ENCODE measurements at places on chromosomes 3 and 15.

GRCh38 chr3:65625305-65625704, 413.4 kb downstream of the MAGI1 start:
- DNase-seq: no peak

DNA sequence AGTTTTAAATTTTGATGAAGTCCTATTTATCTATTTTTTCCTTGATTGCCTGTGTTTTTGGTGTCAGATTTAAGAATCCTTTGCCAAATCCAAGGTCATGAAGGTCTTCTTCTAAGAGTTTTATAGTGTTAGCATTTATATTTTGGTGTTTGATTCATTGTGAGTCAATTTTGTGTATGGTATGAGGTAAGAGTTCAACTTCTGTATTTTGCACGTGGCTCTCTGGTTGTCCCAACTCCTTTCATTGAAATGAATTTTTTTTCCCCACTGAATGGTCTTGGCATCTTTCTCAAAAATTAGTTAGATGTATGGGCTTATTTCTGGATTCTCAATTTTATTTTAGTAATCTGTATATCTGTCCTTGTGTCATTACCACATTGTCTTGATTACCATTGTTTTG, 57.1 kb upstream of the STRIT1 start:
- DNase-seq: no peak

GRCh38 chr3:98730886-98731537, 32.1 kb upstream of the ST3GAL6 start:
- DNase-seq: no peak

DNA sequence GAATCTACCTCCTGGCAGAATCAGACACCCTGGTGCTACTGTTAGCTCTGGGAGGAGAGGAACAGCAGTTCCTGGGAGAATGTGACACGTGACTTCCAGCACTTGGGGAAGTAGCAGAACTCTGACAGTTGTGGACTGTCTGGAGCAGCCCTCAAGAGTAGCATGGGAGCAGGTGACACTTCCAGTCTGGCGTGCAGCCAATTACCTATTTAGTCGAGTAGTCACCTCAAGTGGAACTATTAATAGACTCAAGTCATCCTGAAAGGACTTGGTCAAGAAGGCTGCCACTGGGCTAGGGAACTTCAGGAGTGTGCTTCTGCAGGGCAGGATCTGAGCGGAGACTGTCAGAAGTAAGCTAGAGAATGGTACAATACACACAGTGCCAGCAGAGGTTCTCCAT, 62.3 kb downstream of the MTHFS start:
- DNase-seq: no peak

DNA sequence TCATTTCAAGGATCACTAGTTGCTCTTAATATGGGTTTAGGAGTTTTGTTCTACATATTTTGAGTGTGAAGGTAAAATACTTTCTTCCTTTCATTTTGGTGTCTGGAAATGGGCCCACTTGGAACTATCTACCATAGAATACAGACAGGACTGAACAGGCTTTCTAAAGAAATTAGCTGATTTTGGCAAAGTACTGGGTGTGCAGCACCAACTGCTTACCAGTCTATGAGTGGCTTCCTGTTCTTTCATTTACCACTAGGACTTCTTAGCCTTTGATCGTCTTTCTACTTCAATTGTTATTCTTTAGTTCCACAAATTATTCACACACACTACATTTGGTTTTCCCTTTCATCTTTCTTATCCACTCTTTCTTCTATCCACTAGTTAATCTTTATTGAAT, 1196.3 kb downstream of the ROBO1 start:
- no peak for DNase-seq

DNA sequence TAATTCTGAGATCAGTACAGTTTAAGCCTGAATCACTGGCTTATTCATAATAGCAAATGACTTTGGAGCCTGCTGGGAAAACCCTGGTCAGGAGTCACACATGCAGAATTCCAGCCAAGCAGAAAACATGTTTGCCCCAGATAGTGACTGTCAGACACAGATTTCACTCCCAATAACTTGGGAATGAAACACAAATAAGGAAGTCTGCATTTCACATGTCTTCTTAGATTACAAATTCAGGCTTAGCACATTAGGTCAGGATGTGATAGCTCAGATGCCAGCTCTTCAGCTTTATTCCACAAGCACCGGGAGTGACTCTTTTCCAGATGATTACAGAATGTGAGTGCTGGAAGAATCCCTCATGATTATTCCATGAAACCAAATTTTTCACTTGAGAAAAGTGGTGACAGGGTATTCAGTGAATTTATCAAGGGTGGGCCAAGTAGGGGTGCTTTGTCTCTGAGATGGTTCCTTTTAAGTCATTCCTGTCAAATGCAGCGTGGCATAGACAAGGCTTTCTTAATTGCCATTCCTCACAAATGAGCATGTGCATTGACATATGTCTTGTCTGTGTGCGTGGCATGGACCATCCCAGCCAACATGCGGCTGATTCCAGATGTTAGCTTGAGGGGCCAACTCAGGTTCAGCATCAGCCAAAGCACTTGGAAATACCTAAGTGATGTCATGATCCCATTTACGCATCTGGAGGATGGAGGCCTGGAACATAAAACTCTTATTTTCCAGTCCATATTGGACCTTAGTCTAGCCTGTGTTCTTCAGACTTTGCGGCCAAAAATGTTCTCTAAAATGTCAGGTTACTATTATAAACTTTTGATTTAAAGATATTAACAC, 191.0 kb downstream of the EPHB1 start:
- no peak for DNase-seq

DNA sequence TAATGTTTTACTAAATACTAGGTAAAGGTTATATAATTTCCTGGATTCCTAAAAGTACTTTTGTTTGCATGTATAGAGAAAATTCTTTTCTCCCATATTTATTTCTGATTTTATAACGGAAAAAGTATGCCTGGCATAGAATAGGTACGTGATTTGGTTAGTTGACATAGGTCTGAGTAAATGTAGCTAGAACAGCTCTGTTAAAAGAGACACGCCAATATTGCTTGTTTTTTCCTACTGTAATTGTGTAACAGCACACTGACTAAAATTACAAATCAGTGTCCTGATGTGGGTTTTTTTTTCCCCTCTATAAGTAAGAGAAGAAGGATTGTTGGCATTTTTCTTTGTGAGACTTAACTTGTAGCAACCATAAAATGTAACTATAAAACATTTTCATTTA, 26.7 kb downstream of the KLHL24 start:
- no peak for DNase-seq

DNA sequence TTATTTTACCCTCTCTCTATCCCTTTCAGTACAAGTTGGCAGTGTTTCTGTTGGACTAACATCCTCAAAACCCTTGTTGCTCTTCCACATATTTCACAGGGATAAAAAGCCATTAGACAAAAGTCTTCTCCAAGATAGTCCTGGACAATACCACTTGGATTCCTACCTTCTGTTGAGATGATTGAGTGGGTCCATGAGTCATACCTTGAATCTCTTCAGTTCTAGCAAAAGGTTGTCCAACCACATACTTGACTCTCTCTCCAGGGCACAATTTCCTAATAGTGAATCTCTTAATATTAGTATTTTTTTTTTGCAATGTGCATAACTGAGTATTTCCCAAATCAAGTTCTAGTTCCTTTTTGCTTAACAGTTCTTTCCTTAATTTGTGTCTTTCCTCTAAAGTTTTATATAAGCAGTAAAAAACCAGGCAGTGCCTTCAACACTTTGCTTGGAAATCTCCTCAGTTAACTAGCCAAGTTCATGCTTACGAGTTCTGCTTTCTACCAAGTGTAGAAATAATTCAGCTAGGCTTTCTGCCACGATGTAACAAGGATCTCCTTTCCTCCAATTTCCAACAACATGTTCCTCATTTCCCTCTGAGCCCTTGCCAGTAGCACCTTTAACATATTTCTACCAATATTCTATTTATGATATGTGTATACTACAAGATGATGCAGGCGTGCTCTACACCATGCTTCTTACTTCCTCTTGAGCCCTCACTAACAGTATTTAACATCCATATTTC, 68.3 kb upstream of the NEO1 start:
- DNase-seq: no peak

DNA sequence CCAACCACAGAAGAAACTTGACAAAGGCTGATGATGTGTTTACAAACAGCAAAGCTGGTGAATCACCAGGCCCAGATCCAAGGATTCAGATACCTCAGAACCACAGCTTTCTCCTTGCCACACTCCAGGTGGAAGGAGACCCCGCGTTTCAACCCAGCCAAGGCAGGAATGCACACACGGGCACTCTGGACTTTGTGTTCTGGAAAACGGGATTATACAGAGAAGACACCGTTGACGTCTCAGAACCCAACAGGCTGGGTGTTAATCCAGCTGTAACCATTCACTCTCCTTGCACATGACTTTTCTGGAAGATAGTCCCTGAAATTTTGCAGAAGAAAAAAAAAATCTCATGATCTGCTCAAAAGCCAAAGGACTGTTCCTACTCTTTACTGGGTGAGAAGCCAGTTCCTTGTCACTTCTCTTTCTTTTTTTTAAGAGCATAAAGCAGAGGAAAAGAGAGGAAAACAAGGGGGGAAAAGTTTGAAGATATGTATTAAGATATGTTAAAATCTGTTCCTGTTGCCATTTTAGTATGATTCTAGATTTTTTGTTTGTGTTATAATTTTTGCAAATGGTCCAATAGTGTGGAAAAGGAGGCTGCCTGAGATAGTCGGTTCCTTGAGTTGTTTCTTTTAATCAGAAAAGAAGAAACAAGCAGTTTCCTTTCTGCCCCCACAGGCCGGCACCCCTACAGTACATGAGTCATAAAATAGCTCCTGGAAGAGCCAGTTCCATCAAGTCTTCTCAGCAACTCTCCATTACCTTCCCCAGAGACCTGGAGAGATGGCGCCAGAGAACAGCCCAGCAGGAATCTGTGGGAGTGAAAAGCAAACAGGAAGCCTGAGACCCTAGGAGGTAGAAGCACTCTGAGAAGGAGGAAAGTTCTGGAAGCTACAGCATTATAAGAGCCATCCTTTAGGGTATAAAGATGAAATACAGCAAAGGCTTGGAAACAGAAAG, 73.1 kb downstream of the RORA start:
- no peak for DNase-seq

Data from activated CD4-positive, alpha-beta T cell treated with anti-CD3 and anti-CD28 coated beads, Interleukin-2, Interleukin-4, amounts not matched to agents 100 ng/mL and 50 ng/mL, durations not matched to agents 16 hours and 8 hours (primary cell).